ENCODE measurements at places on chromosomes 5 and 9. TPM values are rescaled to one million over a fixed set of nuclear protein-coding genes. Genes with fewer than 3 reads are reported as not detected.

Gene CHSY3
- not detected for polyA plus RNA-seq

- no peak for DNase-seq
These were observed 173.4 kb upstream of the STK32A start for GRCh38 chr5:147061431-147061830.

DNA sequence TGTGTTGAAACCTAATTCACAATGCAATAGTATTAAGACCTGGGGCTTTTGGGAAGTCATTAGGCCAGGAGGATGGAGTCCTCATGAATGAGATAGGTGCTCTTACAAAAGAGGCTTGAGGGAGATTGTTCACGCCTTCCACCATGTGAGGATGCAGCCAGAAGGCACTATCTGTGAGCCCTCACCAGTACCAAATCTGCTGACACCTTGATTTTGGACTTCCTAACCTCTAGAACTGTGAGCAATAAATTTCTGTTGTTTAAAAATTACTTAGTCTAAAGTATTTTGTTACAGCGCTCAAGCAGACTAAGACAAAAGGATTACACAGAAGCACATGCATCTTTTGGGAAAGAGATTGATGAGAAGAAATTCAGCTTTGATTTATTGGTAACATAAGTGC lies 232.9 kb upstream of the NR4A3 start:
- no peak for DNase-seq

Gene CCDC152
- 1.3 TPM for polyA plus RNA-seq

DNA sequence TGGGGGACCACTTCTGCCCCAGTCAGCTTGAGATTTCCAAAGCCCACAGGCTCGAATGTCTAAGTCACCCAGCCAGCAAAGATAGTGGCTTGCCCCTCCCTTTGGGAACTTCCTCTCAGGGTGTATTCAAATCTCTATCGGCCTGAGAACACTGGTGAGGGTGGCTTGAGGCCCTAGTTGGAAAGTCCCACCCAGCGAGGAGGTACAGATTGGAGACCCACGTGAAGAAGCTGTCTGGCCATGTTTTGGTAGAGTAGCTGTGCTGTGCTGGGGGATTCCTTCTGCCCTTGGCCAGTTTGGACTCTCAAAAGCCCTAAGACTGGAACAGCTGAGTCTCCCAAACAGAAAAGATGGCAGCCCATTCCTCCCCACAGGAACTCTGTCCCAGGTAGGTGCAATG lies 172.7 kb upstream of the RIOK2 start:
- no peak for DNase-seq

GRCh38 chr9:126822278-126822677 lies 17.4 kb downstream of the ZBTB43 start:
- DNase-seq = no peak

DNA sequence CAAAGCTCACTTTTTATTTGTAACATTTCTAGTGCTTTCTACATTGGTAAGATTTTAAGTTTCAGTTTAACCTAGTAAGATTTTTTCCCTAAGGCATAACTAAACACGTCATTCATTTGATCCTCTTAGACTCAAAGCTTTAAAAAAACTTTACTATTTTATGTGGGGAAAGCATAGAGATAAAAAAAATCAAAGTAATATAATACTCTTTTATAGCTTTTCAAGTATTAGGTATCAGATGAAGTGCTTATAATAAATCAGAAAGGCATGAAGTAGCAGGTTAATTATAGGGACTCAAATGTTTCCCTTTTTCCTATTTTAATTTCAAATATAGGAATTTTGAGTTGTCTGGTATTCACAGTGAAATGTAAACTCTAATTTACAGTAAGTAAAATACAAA lies 68.0 kb upstream of the POU5F2 start:
- DNase-seq = no peak

GRCh38 chr9:5864446-5864845 lies 26.2 kb upstream of the MLANA start:
- no peak for DNase-seq

GRCh38 chr9:8431505-8431904 lies 631.9 kb upstream of the DMAC1 start:
- no peak for DNase-seq

Gene PHF24
- polyA plus RNA-seq = not detected

Gene ARSI
- not detected for polyA plus RNA-seq

Gene CCL27
- polyA plus RNA-seq = not detected

Gene FSD1L
- 1.2 TPM for polyA plus RNA-seq

Gene NOP16
- 19.3 TPM for polyA plus RNA-seq

GRCh38 chr9:77017505-77017894 lies 2.0 kb upstream of the FOXB2 start:
- no peak for DNase-seq

GRCh38 chr5:180173875-180174586 lies 35.0 kb downstream of the RASGEF1C start:
- DNase-seq = no peak

Gene CER1
- polyA plus RNA-seq = not detected

- DNase-seq = no peak
These were observed 96.7 kb downstream of the ITGA1 start for GRCh38 chr5:52884453-52884852.

Gene CA9
- polyA plus RNA-seq = not detected

DNA sequence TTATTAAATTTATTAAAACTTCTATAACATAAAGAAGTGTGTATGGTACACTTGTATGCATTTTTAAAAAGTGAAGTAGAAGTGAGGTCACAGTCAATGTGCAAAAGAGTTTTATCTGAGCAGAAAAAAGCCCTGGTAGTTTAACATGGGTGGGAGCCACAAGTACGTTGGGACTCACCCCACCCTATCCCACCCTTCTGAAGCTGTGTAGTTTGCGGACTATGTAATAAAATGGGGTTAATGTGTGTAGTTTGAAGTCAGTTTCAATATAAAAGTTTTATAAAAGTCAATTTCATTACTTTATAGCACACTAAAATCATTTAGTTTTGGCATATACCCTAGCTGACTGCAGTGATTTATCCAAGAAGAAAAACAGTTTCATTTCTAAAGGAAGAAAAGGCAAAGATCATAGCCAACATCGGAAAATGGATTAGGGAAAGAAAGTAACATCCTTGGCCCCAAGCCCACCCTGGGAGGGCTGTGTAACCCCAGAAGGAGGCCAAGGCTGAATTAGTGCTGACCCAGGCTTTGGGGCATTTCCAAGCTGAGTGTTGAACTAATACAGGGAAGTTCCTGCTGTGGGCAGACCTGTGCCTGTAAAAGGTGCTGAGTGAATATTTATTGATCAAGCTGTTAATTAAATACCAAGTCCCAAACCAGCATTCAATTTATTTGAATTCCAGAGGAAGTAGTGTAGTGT lies 398.6 kb upstream of the ADAMTSL1 start:
- no peak for DNase-seq

DNA sequence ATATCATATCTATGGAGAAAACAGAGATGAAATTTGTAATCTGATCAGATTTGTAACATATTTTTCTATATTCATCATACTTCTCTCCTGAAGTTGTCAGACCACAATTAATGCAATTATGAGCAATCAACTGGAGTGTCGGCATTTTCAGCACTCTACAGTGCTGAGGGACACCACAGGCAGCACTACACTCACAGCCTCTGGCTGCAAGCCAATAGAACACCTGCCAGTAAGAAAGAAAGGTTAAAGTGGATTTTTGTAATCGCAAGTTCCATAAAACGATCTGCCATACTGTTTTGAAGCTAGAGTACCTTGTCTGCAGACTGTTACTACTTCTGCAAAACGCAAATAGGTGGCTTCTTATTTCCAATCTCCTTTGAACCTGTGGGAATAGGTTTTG lies 147.6 kb downstream of the ADAMTS6 start:
- DNase-seq = no peak

Gene SLCO6A1
- polyA plus RNA-seq = not detected
